ENCODE measurements at places on chromosomes 16 and 17.
A peak's percentile ranks its signal among the peaks of the same experiment; 100 is the strongest.

- DNase-seq: no peak
Measured at GRCh38 chr17:47906443-47906842, 10.4 kb downstream of the SP2 start.

- DNase-seq: no peak
Measured at GRCh38 chr16:21600031-21600773, 825 bp downstream of the METTL9 start.

GRCh38 chr16:4209666-4210065 is 32.2 kb downstream of the SRL start:
- DNase-seq: no peak

DNA sequence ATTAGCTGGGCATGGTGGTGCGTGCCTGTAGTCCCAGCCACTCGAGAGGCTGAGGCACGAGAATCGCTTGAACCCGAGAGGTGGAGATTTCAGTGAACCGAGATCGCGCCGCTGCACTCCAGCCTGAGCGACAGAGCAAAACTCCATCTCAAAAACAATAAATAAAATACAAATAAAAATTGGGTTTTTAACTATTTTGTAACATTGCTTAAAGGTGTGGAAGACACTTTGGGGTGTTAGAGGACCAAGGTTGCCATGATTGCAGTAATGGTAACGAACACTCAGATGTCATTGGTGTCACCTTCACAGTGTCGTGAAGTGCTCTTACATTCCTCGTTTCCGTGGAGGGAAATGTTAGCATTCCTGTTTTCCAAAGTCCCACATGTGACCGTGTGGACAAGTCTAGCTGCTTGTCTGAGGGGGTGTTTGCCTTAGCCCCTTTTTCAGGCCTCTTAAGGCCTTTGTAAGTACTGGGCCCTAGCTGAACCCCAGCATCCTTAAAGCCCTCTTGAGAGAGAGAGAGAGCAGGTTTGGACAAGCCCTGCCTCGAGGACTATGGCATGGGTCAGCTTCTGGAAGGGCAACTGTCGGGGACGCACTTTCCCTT is 8.6 kb downstream of the C16orf96 start:
- no peak for DNase-seq

GRCh38 chr16:10812312-10813098 is 6.1 kb downstream of the TVP23A start:
- DNase-seq: no peak

GRCh38 chr17:49361129-49361901 is 735 bp downstream of the ZNF652 start:
- peak; percentile 52 for DNase-seq

DNA sequence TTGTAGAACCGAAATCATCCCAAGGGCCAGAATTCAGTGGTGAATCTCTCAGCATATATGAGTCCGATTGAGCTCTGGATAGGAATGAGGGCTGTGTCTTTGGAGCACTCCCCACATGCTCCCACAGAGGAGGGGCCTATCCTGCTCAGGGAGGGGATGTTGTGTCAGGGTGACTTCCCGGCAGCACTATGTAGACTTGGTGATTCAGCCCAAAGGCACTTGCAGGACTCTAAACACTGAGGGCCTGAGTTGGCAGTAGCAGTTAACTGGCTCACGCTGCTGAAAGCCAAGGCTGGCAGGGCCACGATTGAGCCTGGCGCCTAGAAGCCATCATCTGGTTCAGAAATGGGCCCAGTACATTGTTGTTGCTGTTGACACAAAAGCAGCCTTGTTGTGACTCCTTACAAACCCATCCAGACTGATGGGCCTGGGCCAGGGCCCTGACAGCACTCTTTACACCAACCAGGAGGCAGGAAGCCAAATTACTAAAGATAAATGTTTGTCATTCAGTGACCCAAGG is 31.9 kb downstream of the NMT1 start:
- DNase-seq: no peak

GRCh38 chr16:78170494-78170933 is 71.1 kb downstream of the WWOX start:
- no peak for DNase-seq

- DNase-seq: no peak
Measured at GRCh38 chr16:19309178-19309577, 23.6 kb downstream of the CLEC19A start.

GRCh38 chr16:29900888-29901606 is 759 bp downstream of the ASPHD1 start:
- DNase-seq: no peak

DNA sequence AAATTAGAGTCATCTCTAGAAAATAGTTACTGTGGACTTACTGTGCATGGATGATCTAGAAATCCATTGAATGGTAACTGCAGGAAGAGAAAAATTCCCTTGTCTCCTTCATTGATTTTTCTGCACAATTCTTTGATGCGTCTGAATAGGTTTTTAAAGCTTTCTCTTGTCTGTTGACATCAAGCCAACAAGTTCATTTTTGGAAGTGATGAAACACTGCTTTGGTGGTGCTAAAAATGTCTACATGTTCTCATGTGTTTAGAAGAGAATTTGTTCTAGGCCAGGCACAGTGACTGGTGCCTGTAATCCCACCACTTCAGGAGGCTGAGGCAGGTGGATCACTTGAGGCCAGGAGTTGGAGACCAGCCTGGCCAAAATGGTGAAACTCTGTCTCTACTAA is 57.1 kb upstream of the AXIN2 start:
- DNase-seq: no peak

GRCh38 chr16:88413231-88413630 is 30.5 kb downstream of the ZNF469 start:
- DNase-seq: no peak

DNA sequence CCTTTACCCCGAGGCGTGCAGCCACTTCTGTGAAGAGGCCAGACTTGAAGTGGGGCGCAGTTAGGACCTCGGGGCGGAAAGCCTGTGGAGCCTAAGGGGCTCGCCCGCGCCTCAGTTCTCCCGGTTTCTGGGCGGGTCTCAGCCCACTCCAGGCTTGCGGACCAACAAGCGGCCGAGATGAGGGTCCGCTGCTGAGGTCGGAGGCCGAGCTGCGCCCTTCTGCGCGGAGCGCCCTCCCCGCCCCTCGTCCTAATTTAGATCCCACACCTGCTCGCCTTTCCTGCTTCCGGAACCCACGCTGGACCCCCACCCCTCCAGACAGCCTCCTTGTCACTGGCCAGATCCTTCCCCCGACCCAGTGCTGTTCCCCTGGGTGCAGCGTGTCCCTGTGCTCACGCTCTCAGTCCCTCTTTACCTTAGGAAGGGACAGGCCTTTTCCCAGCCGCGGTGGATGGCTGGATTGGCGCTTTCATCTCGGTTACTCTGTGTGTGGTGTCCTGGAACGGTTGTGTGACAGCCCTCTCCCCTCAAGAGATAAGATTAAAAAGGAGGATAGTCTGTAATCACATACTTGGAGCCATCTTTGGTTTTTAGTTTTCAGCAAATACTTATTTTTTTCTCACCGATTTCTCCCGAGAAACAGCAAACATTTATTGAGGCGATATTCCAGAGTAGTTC is 933 bp upstream of the ATXN7L3 start:
- DNase-seq: no peak

GRCh38 chr17:19338031-19338990 is 24.2 kb downstream of the B9D1 start:
- DNase-seq: peak; percentile 75

DNA sequence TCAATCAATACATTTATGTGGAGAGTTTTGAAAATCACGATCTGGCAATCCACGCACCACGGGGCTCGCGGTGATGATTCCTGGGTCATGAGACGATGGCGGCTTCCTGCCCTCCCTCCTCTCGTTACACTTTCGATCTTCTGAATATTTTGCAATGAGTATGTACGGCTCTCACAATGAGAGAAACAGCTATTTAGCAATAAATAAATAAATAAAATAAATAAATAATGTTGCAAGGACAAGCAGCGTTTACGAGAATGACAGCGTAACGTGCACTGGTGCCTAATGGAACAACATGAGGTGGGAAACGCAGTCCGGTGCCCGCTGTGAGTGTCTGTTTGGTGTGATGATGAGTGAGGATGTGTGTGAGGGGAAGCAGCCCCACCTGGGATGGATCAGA is 46.7 kb upstream of the JPH3 start:
- DNase-seq: no peak

DNA sequence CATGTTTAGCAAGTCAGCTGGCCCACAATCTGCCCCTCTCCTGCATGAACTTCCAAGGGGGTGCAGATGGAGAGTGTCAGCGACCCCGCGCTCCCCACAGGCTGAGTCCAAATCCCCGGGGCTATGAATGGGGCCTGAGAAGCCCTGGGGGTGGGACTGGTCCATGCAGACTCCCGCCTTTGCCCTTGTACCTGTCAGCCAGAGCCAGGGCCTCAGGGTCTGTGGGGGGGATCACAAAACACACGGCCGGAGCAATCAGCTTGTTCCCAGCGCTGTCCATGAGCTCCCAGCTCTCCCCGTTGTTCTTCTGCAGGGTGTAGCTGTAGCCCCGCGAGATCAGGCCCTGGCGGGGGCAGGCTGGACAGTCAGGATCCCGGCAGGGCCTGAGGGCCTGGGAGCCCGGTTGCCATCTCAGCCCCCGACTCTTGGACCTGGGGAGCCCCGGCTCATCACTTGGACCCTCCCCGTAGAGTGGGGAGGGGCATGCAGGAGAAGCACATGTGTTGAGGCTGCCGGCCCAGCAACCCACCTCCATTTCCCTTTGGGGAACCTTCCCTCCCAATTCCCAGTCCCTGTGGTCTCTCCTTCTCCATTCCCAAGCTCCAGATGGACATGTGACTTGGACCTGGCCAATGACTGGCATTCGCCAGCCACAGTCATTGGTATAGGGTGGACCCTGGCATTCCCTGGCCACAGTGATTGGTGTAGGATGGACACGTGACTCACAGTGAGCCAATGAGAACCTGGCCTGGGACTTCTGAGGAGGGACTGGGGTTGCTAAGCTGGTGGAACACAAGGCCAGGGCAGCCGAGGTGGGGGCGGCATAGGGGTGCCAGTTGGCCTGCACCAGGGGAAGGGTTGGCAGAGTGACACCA is 42.4 kb downstream of the PPL start:
- DNase-seq: no peak
